H4 (cell line): ENCODE measurements at places on chromosomes 7 and 10. TPM values are rescaled to one million over a fixed set of nuclear protein-coding genes. Genes with fewer than 3 reads are reported as not detected.

The NSUN6 gene
- total RNA-seq, result 5.0 and 5.3 TPM in 2 replicates

The GDF10 gene
- total RNA-seq, result not detected in 2 replicates

The ADIRF gene
- not detected in 2 replicates for total RNA-seq

The XRCC2 gene
- 4.4 and 6.8 TPM in 2 replicates for total RNA-seq

The C10orf143 gene
- 1.3 and 2.2 TPM in 2 replicates for total RNA-seq

The CRYGN gene
- total RNA-seq, result not detected in 2 replicates

The TMEM213 gene
- not detected in 2 replicates for total RNA-seq

The MAD1L1 gene
- 116 and 121 TPM in 2 replicates for total RNA-seq

The H2BK1 gene
- 0.64 TPM in 1 of 2 replicates, not detected in the other for total RNA-seq
